ENCODE measurements at places on chromosomes 4 and X. TPM values are rescaled to one million over a fixed set of nuclear protein-coding genes. Genes with fewer than 3 reads are reported as not detected.

DNA sequence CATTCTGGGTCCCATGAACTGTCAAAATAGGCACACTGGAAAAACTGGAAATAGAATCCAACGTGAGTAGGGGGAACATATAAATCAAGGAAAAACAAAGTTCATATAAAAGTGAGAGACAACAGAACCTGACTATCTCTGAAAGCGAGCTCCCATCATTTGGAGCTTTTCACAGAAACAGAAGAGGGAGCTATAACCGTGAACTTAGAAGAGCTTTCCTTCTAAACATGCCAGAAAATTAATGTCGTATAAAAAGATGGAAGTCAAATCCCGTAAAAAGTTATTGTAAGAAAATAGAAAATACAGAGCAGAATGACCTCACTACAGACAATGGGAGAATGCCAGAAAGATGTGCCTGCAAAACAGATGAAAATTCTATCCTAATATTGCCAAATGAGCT lies 23.9 kb upstream of the HSD17B10 start:
- no peak for DNase-seq

The L1CAM gene
- total RNA-seq = 1.8 TPM

DNA sequence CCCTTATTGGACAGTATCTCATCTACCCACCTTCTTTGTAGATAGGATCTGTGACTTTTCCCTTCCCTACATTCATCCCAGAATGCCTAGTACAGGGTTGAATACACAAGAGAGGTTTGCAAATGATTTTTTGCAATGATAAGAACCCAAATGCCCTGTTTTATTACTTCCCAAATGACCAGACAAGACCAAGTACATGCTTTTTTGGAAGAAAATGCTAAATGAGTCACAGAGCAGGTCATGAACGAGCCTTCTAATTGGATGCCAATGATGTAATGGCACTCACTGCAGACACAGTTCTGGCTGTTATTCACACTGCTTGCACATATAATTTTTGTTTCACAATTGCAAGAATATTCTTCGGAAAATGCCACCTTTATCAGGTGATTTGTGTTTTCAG lies 17.8 kb upstream of the GABRQ start:
- no peak for DNase-seq

DNA sequence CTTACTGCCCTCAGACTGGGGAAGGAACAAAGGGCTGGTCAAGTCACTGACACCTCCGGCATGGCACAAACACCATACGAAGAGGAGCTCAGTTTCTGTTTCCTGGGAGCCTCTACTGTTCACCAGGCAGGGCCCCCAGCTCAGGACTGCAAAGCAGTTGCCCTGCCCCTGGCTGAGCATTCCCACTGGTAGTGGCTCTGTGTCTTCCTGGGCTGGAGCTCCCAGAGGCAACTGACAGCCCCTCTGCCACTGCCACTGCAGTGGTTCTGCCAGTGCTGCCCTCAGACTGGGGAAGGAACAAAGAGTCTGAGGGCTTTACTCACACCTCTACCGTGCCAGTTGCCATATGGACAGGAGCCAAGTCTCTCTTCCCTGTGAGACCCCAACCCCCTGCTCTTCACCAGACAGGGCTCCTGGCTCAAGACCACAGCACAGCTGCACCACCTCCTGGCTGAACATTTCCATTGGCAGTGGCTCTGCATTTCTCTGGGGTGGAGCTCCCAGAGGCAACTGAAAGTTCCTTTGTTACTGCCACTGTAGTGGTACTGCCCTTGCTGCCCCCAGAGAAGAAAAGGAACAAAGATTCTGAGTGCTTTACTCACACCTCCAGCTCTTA lies 67.9 kb downstream of the SMARCA5 start:
- no peak for DNase-seq

- no peak for DNase-seq
Observed at GRCh38 chr4:15703439-15703838, 574 bp downstream of the BST1 start.

- DNase-seq = peak; percentile 20
Observed at GRCh38 chr4:891747-892146, 40.4 kb downstream of the GAK start.

The C4orf50 gene
- total RNA-seq = 0.14 TPM

The NUP62CL gene
- 4.9 TPM for total RNA-seq

DNA sequence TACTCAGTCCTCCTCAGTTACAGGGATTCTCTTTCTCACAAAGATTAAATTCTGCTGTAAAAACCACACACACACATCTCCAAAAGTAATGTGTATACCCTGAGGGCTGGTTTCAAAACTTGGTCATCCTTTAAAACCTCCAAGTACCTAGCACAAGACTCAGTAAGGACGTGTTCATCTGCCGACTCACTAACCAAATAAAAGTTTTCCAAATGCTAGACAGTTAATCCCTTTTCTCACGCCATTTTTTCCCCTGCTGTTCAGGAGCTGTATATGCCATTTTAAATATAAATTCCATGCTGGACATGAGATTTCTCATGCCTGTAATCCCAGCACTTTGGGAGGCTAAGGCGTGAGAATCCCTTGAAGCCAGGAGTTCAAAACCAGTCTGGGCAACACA lies 3.9 kb upstream of the SAT1 start:
- no peak for DNase-seq

DNA sequence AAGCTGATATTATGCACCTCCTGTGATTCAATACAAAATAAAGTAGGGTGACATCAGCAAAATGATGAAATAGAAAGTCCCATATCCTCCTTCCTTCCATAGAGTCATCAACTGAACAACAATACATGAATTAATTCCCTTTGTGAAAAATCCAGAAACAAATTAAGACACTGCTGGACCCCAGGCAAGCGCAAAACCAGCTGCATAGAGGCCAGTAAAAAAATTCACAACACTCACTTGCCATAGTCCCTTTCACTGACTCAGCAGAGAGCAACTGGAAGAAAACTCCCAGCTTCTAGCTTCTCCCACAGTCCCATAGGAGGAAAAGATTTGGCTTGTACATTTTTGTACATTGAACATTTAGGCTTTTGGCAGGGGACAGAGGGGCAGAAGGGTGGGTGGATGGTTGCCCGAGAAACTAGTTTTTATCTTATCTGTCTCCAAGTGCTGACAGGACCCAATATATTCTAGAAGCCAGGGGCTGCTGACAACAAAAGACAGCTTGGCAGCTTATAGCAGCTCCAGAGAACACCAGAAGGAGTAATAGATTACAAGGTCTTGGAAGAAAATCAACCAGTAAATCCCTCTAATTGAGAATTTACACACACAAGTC lies 124.6 kb downstream of the NDST3 start:
- no peak for DNase-seq

DNA sequence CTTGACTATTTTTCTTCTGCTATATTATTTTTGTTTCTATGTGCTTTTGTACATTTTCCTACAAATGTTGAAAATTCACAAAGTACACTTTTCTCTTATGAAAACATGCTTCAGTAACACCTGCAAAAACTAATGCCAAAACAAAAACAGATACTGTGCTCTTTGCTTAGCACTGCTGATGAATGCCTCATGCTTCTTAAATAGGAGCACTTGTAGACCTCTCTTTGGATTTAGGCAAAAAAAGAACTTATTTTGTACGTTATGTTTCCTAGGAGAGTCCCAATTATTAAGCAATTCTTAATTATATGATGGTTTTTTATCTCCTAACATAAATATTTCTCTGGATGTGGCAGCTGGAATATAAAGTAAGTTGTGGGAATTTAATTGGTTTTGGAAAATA lies 285.0 kb upstream of the ARSJ start:
- no peak for DNase-seq

The NR3C2 gene
- 6.2 TPM for total RNA-seq

The HS6ST2 gene
- 0.12 TPM for total RNA-seq

The IL13RA2 gene
- total RNA-seq = not detected

The KLHL15 gene
- 19.9 TPM for total RNA-seq

DNA sequence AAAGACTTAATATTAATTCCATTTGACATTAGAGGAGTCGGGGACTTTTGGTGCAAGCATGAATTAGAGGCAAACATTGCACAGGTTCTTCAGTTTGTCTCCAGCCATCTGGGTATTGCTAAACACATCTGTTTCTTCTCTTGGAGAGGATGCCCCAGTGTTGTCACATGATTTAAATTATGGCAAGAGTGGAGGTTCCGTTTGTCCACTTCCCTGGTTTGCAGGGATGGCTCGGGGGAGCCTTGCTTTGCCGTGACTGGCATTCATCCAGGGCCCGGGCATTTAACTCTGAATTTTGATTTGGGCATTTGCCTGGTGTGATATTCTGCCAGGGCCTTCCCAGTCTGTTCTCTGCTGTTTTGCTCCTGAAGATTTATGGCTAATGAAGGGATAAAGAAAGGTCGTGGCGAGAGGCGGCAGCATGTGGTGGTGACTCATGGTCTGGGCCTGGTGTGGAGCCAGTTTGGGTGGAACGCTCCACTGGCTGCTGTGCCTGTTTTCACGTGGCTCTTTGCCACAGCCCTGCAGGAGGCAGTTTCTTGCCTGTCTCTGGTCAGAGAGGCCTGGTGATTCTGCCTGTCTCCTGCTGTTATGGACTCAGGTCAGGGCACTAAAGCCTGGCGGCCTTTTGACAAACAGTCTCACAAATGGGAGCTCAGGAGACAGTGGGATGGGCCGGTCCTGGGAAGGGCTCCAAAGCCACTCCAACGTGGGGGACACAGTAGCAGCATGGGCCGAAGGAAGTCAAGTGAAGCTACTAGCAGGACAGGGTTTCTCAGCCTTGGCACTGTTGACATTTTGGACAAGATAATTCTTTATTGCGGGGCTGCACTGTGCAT lies 99.4 kb upstream of the PGRMC2 start:
- DNase-seq = no peak

The DAPP1 gene
- total RNA-seq = 40.7 TPM

- DNase-seq = no peak
Observed at GRCh38 chrX:13994104-13994503, 35.6 kb downstream of the GEMIN8 start.

DNA sequence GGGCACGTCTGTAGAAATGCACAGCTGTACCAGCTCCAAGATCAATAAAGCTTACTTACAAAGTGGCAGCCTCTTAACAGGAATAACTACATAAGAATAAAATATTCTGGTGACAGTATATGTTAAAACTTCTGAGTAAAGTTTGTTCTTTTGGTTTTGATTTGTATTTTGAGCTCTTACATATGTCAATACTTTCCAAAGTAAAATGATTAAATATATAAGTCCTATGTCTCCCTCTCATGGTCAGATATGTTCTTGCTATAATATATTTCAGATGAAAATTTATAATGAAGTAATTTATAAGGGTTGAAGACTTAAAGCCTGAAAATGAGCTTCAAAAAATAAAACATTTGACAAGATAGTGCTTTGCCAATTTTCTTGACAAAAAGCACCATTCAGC lies 254.4 kb downstream of the NPFFR2 start:
- no peak for DNase-seq

Measured in activated T-cell treated with anti-CD3 and anti-CD28 coated beads, Interleukin-2, amount 50 U/mL, for 72 hours (primary cell).